ENCODE measurements at places on chromosomes 16 and 17.

DNA sequence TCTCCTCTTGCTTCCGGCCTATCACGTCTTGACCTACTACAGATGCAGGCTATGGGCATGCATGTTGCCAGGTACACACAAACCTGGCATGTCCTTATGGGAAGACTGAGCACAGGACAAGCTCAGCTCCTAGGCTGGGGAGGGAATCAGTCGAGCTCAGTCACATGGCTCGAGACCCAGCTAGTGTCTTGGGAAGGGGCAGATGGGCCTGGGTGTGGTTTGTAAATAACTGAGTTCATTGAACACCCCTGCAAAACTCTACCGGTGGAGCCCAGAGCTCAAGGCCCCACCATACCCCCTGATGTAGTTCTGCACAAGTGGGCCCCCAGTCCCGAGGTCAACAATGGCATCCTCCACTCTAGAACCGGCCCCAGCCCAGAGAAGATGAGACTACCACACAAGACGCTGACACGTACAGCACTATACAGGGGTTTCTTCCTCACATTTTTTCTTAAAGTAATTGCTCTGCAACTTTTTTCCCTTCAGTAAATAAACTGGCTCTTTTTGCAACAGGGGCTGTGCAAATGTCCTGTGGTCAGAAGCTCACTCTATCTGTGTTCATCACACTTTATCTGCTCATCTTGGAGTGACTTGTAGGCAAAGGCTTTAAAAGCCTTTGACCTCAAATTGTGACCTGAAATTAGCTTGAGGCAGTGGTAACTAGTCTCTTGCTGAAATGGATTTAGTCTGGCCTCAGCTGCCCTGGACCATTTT is 22.9 kb downstream of the ZNHIT3 start:
- no peak for DNase-seq

DNA sequence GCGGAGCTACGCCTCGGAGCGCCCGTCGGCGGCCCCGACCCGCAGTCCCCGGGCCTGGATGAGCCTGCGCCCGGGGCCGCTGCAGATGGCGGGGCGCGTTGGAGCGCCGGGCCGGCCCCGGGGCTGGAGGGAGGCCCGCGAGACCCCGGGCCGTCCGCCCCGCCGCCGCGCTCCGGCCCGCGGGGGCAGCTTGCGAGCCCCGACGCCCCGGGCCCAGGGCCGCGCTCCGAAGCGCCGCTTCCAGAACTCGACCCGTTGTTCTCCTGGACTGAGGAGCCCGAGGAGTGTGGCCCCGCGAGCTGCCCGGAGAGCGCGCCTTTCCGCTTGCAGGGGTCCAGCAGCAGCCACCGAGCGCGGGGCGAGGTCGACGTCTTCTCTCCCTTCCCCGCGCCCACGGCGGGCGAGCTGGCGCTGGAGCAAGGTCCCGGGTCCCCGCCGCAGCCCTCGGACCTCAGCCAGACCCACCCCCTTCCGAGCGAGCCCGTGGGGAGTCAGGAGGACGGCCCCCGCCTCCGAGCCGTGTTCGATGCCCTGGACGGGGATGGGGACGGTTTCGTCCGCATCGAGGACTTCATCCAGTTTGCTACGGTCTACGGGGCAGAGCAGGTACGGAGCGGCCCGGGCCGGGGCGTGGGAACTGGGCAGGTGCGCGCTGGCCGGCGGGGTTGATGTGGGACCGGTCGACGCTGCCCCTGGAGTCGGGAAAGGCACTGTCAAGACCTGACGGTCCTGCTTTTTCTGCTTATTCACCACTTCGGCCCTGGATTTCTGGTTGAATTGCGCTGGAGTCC is 861 bp downstream of the RAB11FIP3 start:
- no peak for DNase-seq

DNA sequence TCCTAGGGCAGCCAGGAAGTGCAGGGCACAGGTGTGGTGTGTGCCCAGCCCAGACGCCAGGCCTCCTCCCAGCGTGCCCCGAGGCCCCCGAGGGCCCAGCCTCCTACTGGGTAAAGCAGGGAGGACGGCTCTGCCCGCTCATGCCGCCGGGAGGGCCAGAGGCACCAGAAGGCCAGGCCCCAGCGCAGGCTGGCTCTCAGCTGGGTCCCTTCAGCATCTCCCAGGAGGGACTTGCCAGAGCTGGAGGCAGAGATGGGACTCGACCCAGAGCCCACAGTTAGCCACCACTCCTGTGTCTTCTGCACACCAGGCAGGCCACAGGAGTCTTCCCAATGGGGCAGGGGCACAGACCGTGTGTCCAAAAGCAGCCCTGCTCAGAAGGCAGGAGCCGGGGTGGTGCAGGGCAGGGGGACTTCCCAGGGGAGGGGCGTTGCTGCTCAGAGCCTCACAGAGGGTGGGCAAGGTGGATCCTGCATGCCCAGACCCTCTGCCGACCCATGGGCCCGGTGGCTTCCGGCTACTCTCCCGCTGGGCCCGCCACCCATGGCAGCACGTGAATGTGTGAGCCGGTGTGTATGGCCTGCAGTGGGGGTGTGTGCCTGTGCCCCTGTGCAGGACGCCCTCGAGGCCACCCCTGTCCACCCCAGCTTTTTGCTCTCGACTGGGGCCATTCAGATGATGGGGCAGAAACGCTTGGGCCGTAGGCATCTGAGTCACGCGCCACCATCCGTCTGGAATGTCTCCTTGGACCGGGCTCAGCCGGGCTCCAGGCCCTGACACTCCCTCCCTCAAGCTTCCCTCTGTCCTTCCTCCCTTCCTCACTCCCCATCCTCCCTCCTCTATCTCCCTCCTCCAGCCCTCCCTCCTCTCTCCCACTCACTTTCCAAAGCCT is 5.7 kb upstream of the ZNF469 start:
- DNase-seq = no peak

DNA sequence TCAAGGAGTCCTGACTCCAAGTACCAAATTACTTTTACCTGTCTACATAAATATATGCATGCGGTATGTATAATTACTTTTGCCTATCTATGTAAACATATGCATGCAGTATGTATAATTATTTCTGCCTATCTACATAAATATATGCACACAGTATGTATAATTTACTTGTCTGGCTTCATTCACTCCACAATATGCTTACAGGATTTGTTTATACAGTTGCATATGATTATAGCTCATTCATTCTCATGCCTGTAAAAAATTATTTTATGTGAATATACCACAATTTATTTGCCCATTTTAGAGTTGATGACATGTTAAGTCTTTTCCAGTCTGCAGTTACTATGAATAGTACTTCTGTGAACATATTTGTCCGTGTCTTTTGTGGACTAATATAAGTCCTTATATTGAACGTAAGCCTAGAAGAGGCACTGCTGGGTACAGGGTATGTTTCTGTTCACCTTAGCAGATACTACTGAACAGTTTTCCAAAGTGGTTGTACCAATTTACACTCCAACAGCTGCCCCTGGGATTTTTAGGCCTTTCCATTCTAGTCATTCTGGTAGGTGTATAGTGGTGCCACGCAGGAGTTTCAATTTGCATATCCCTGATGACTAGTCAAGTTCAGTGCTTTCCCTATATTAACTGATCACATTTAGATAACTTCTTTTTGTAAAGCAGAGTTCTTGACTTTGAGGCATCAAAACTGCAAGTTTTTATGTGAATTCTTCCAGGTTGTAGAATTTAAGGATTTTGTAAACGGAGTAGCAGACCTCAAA is 47.0 kb downstream of the MARVELD3 start:
- DNase-seq = no peak

DNA sequence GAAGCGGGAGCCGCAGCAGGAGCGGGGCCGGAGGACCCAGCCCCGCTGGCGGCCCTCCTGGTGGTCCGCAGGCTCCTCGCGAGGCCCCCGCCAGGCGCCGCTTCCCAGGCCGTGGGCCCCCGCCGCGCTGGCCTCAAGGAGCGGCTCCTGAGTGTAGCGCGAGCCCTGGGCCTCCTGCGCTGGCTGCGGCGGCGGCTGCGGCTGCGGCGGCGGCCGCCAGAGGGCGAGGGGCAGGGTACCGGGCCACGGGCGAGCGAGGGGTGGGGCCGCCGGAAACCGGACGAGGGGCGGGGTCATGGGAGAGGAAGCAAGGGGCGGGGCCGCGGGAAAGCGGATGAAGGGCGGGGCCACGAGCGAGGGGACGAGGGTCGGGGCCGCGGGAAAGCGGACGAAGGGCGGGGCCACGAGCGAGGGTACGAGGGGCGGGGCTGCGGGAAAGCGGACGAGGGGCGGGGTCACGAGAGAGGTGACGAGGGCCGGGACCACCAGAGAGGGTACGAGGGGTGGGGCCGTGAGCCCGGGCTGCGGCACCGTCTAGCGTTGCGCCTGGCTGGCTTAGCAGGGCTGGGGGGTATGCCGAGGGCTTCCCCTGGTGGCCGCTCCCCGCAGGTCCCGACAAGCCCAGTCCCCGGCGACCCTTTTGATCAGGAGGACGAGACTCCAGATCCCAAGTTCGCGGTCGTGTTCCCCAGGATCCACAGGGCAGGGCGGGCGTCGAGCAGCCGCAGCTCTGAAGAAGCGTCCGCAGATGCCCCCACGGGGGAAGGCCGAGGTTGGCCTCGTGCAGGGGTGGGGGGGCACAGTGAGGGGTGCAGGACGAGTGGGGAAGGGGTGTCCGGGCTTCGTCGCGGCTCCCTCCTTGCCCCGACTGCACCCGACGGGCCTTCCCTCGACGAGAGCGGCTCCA is 1.7 kb downstream of the MYO15B start:
- DNase-seq = peak; percentile 75
